Activated CD4-positive, alpha-beta T cell treated with anti-CD3 and anti-CD28 coated beads, Interleukin-2, amount 50 U/mL, for 24 hours (primary cell): ENCODE measurements at places on chromosomes 13 and 19.

DNA sequence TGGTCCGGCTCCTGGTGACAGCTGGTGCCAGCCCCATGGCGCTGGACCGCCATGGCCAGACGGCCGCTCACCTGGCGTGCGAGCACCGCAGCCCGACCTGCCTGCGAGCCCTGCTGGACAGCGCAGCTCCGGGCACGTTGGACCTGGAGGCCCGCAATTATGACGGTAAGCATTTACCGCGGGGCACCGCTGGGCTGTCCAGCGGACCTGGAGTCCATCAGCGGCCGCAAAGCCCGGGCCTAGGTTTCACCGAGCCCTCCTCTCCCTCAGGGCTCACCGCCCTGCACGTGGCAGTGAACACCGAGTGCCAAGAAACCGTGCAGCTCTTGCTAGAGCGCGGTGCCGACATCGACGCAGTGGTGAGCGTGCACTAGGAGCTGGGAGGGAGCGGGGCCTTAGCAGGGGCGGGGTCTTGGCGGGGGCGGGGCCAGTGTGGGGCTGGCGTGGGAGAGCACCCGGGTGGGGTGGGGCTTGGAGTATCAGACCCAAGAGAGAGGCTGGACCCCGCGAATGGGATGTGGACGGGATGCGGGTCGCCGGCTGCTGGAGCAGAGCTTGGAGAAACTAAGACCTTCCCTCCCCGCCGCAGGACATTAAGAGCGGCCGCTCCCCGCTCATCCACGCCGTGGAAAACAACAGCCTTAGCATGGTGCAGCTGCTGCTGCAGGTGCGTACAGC is 8.7 kb downstream of the BCL3 start:
- DNase-seq: no peak

DNA sequence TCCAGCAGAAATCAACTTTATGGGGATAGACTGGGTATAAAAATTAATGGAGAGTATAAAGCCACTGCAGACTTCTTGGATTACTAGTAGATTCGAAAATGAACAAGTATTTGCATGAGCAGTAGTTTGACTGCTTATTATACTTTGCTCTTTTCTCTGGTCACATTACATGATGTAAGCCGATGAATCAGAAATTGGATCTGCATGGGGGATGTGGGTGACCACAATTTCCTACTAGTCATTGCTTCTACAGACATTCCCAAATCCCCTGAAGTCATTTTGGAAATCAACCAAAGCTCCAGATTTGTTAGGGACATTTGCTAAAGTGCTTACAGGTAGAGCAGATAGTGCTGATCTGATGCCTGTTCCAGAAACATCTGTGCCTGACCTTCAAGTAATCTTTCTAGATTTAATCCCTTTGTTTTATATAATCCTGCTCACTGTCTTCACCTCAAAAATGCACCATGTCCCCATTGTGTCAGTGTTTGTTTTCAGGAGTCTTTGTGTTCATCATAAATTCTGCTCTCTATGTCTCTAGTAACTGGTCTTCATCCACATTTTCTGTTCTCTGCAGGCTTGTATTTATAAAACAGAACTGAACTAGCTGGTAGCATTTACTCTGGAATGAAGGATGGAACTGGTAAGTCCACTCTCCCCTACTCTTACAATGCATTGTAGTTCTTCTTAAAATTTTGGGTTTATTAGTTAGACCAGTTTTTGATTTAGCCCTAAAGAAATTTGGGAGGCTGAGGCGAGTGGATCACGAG is 201.5 kb upstream of the CSNK1A1L start:
- DNase-seq: no peak

- no peak for DNase-seq
Observed at GRCh38 chr13:73935991-73936390, 198.2 kb downstream of the KLF12 start.

DNA sequence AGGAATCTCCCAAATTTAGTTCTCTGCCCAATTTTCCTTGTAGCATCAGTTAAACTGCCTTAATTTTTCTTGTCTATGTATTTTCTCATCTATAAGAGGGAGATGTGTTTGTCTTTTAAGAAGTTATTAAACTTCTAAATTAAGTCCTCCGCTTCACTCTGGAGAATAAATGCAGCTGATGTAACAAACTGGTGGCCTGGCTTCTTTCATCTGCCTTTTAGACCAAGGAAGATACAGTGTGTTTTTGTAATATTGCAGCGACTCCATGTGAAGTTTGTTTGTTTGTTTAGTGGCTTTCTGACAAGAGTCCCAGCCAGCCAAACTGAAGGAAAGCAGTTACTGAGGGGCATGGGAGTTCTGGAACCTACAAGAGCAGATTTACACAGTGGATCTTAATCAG is 56.4 kb downstream of the KLF12 start:
- no peak for DNase-seq

- DNase-seq: no peak
Observed at GRCh38 chr13:33262997-33263396, 22.6 kb downstream of the STARD13 start.

DNA sequence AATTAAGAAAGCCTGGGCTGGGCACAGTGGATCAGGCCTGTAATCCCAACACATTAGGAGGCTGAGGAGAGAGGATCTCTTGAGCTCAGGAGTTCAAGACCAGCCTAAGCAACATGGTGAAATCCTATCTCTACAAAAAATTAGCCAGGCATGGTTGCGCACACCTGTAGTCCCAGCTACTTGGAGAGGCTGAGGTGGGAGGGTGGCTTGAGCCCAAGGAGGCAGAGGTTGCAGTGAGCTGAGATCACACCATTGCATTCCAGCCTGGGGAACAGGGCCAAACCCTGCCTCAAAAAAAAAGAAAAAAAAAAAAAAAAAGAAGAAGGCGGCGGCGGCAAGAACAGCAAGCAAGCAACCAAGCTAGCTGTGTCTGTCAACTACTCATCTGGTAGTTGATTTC is 26.7 kb downstream of the TSC22D1 start:
- DNase-seq: no peak

- DNase-seq: no peak
Observed at GRCh38 chr13:54489359-54489758, 1460.7 kb downstream of the OLFM4 start.

DNA sequence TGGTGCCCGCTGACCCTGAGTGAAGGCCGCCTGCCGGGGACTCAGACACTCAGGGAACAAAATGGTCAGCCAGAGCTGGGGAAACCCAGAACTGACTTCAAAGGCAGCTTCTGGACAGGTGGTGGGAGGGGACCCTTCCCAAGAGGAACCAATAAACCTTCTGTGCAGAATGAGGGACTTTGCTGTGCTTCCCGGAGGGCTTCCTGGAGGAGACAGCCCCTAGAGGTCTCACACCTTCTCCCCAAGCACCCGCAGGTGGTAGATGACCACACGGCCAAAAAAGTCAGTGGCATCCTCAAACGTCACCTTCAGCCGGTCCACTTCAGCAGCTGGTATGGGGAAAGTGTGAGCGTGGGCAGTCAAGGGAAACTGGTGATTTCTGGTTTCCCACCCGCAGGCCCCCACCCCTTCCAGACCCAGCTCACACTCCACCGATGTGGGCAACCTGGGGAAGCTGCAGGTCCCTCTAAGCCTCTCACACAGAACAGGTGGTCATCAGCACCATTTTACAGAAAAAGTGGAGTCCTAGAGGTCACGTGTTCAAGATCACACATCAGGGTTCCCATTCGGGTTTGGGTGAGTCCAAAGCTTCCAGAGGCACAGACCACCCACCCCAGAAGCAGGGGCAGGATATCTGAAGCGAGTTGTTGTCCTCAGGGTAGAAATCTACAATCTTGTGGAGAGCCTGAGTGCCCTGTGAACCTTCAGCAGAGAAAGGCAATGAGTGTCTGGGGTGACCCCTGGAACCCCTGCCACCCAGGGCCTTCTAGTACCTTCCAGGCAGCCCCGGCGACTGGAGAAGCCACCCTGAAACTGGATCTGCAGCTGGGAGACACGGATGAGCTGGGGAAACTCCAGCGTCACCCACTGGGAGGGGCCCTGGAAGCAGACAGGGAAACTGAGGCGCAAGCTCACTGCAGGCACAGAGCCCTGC is 1.2 kb downstream of the NR2C2AP start:
- DNase-seq: no peak

- no peak for DNase-seq
Observed at GRCh38 chr19:45245826-45246225, 619 bp upstream of the EXOC3L2 start.

DNA sequence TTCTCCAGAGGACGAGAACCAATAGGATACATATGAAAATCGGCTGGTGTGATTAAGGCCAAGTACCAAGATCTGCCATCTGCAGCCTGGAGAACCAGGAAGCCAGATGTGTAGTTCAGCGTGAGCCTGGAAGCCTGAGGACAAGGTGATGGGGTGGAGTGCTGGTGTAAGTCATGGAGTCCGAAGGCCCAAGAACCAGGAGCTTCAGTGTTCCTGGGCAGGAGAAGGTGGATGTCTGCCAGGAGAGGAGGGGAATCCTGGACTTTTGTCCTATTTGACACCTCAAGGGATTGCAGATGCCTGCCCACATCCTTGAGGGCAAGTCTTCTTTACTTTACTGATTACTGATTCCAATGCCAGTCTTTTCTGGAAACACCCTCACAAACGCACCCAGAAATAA is 71.5 kb downstream of the SPATA13 start:
- no peak for DNase-seq

- DNase-seq: no peak
Observed at GRCh38 chr19:39154629-39155100, 29.1 kb downstream of the PAK4 start.

DNA sequence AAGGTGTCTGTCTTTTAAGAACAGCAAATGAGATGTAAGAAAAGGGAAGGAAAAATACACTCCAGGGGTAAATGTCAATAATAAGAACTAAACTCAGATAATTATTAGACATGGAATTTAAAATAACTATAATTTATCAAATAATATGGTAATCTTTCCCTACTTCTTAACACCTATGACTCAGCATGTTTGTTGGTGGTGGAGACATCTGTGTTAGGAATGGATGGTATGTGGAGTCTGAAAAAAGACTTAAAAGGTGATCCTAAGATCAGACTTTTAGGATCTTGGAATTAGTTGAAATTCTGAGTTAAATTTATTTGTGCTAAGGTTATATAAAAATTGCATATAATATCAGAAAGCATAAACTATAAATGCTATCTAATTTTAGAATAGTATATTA is 915.1 kb downstream of the SLITRK5 start:
- no peak for DNase-seq

- DNase-seq: no peak
Observed at GRCh38 chr13:93872376-93872775, 607.1 kb downstream of the DCT start.

DNA sequence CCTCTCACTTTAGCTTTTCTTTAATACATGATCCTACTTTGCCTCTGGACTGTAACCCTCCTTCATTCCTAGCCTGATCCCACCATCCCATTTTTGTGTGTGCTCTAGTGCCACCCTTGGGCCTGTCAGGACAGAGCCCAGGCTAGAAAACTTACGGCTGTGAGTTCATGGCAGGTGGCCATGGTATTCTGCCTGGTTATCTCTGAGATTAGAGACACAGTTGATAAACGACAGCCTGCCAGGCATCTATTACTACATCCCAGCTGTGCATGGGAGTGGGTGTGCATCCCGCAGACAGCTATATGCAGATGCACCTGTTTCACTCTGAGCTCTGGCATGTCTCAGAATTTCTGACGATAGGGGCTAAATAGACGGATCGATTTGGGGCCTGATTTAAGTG is 110.9 kb downstream of the HS6ST3 start:
- no peak for DNase-seq

DNA sequence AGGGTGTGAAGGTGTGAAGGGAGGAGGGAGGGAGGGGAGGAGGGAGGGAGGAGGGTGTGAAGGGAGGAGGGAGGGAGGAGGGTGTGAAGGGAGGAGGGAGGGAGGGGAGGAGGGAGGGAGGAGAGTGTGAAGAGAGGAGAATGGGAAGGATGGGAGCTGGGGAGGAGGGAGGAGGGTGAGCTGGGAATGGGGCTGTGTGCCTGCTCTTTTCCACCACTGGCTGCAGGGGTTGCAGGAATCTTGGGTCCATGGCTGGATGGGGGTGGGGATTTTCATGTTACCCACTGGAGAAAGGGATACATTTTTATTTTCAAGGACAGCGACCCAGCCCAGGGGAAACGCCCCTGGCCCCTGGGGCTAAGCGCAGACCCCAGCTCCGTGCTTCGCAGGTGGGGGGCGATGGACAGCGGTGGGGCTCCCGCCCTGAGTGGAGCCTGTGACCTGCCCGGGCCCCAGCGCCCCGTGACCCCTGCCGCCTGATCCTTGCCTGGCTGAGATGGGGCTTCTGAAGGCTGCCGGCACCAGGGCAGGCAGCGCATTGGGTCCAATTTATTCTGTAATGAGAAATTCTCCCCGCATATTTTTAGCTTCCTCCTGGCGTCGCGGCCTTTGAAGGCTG is 3.0 kb upstream of the EFNA2 start:
- DNase-seq: no peak

DNA sequence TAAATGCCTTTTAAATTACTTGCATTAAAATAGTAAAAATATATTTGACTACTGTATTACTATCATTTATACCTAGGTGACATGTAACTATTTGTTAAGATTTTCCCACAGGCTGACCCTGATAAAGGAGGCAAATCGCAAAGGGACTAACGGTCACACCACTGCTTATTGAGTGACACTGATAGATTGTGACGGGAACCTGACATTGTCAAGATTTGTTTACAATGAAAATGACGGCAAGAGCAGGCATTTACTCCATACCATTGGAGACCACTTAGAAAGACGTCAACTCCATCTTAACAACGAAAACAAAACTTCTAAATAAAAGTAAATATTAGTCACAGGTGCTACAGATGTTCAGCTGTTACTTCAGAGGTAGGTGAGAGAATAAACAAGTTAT is 289.0 kb downstream of the DACH1 start:
- no peak for DNase-seq

GRCh38 chr13:45521297-45521696 is 56.6 kb downstream of the COG3 start:
- no peak for DNase-seq

DNA sequence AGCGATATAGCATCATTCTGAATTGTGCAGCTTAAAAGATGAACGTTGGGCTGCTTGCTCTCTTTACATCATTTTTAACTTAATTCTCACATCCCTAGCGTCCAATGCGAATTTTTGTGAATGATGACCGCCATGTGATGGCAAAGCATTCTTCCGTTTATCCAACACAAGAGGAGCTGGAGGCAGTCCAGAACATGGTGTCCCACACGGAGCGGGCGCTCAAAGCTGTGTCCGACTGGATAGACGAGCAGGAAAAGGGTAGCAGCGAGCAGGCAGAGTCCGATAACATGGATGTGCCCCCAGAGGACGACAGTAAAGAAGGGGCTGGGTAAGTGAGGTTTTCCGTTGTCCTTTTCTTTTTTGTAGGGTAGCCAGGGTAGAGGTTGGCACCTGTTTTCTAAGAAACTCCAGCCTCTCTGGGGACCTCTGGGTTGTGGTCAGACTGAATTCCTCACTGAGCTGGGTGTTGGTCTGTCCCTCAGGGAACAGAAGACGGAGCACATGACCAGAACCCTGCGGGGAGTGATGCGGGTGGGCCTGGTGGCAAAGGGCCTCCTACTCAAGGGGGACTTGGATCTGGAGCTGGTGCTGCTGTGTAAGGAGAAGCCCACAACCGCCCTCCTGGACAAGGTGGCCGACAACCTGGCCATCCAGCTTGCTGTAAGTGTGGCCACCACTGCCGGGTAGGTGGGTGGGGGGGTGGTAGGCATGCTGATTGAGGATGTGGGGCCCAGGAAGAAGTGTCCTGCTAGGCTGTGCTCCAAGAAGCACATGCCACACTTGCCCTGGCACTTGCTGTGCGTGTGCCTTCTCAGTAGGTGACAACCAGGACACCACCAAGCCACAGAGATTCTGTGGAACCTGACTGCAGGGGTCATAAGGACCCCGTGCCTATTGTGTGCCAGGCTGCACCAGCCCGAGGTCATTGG is 17.0 kb downstream of the ILF3 start:
- DNase-seq: no peak
